ENCODE measurements at places on chromosomes 12 and 14.

GRCh38 chr12:75658286-75658685, 146.9 kb upstream of the KRR1 start:
- DNase-seq = no peak

DNA sequence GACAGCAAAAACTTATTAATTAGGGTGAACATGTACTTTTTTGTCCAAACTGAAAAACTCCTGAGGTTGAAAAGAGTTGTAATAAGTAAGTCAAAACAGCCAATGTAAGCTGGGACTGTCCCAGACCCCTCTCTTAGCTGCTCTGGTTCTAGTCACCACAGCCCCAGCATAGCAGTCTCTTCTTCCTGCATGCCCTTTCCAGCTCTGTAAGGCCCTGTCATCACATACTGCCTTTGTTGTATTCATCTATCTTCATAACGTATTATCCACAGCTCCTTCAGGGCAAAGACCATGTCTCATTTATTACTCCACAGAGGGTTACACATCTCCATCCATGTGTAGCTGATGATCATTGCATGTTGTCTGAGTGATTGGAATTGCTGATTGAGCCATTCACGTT, 56.5 kb downstream of the UTP20 start:
- DNase-seq = no peak

- DNase-seq = no peak
Measured at GRCh38 chr12:131908092-131909080, 14.0 kb downstream of the ULK1 start.

DNA sequence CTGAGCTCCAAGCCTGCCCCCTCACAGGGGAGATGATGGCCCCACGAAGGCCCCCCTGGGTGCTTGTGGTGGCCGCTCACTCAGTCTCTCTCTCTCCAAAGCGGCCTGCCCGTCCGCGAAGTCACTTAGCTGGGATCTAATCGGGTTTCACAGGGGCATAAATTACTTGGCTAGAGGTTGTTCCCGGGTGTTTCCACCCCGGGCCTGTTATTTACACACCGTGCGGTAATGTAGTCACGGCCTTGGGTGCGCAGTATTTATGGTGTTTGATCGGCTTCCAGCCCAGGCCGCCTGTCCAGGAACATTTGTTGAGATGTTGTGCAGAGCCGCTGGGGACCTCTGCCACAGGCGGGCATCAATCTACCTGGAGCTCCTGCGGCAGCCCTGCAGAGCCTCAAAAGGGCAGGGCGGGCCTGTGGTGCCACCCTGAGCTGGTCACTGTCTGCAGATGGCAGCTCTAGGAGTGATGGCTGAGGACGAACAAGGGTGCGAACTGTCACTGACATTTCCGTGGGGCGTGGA, 91.2 kb downstream of the KIF26A start:
- no peak for DNase-seq

- no peak for DNase-seq
Measured at GRCh38 chr12:8012651-8013309, 19.7 kb upstream of the FOXJ2 start.

DNA sequence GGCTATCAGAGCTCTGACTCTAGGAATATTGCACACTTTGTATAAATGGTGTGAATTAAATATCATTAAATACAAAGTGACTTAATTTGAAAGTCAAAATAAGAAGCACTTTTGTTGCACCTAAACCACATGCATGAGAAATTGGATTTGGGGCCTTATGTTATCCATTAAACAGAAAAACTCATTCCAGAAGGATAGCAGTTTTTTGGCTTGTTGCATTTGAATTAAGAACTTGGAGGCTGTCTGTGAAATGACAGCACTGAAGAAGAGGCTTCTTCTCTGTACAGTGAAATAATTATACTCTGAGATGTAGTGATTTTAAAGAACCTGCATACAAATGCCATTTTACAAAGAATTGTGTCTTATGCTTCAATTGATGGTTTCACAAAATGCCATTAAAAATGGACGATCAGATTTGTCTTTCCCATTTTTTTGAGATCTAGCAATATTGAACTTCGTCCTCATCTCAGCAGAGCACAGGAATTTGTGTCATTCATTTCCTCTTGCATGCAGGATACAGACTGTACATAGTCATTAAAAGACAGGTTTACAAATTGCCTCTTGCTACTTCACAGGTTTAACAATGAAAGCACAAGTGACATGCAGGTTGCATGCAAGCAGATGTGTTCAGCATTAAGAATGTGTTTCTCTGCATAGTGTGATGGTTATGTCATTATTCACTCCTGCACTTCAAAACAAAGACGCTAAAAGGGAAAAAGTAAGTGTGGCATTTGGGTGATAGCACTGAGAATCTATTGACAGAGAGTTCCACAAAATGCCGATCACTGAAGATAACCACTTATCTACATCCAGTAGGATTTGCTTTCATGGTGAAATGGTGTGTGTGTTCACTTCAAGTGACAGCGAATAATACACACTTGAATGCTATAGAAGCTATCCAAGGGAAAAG, 35.9 kb upstream of the PYGL start:
- no peak for DNase-seq

- DNase-seq = no peak
Measured at GRCh38 chr12:79747274-79747673, 56.5 kb upstream of the PAWR start.

DNA sequence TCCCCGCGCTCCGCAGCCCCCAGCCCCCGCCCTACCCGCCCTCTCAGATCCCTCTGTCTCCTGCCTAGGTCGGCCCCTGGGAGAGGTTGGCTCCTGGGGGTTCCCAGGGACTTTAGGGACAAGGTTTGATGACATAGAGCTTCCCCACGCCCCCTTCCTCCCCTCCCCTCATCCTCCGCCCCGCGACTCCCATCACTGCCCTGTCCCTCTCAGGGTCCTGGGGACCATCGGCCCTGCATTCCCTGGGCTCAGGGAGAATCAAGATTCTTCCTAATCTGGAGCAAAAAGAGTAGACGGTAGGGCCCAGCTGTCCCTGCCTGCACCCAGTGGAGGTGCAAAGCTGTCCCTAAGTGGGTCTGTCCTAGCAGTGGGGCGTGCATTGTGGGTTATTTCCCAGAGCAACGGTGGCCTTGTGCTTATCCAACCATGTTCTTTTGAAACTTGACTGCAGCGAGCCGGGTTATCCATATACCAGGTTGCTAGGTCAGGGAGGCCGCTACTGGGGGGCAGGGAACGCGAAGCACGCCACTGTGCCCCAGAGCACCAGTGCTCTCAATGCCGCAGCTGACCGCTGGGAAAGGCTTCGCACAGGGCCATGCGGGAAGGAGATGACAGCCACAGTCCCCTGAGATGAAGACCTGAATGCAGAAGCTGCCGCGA, 124.4 kb upstream of the PRMT8 start:
- no peak for DNase-seq

- no peak for DNase-seq
Measured at GRCh38 chr12:99170461-99170860, 477.1 kb upstream of the GARIN6 start.

- no peak for DNase-seq
Measured at GRCh38 chr12:6664902-6665301, 2.0 kb upstream of the ING4 start.

DNA sequence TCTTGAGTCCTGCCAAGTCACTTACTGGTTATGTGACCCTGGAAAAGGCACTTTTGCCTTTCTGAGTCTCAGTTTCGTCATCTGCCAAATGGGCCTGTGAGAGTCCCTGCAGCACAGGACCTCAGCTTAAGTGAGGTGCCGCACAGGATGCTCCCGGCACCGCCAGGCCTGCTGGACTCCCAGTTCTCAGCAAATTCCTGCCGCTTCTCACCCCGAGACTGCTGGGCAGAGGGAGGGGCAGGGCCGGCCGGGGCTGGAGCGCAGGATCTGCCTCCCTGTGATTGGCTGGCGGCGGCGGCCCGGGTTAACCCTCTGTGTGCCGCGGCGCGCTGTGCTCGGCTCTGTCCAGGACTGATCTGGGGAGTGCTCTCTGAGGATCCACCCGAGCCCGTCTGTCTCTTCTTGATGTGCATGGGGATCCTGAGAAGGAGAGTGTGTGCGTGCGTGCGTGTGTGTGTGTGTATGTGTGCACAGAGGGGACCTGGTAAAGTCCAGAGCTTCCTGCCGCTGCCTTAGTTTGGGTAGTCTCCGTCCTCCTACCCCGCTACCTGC, 8.6 kb downstream of the SETD1B start:
- no peak for DNase-seq

- DNase-seq = no peak
Measured at GRCh38 chr14:23452237-23452636, 16.8 kb upstream of the MYH7 start.

DNA sequence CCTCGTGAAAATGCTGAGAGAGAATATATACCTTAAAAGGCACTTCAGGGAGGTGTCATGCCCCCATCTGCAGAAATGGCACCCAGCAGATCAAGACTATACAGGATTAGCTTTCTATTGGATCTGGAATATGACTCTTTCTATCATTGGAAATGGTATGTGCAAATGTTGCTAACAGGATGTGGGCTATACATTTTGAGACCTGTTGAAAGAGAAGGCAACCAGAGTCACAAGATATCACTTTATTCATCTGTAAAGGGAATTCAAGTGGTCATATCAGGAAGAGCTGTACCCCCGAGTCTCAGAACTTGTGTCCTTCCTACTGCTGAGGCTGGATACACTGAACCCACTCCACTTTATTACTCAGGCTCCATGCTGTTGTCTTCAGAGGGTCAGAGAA, 46.1 kb upstream of the FRMD6 start:
- no peak for DNase-seq

DNA sequence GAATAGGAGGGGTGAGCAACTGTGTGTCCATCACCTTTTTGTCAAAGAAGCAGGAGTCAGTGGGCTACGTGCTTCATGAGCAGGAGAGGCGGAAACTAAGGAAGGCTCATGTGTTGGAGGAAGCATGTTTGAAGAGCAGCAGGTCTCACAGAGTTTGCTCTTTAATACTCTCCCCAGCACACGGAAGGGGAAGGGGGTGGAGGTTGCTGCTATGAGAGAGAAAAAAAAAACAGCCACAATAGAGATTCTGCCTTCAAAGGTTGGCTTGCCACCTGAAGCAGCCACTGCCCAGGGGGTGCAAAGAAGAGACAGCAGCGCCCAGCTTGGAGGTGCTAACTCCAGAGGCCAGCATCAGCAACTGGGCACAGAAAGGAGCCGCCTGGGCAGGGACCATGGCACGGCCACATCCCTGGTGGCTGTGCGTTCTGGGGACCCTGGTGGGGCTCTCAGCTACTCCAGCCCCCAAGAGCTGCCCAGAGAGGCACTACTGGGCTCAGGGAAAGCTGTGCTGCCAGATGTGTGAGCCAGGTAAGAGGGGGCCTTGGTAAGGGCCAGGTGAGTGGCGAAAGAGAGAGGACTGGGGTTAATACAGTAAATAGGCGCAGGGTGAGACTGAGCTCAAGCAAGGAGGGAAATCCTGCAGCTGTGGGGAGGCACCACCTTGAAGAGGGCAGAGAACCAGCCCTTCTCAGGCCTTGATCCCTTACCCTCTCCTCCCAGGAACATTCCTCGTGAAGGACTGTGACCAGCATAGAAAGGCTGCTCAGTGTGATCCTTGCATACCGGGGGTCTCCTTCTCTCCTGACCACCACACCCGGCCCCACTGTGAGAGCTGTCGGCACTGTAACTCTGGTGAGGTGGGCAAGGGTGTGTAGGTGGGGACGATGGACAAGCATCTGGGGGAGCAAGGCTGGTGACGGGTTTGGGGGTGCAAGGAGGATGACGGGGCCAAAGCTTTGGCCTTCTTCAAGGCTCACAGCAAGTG, at the start of gene CD27:
Gene CD27 (plus strand): TSS at position 252 of the 985 bp plus-strand sequence. CDS start 141 bp downstream, at position 393.
- no peak for DNase-seq

- no peak for DNase-seq
Measured at GRCh38 chr14:65224799-65225198, 122.5 kb upstream of the MAX start.

GRCh38 chr12:49133014-49133413, 1.8 kb upstream of the TUBA1B start:
- DNase-seq = peak; percentile 77

DNA sequence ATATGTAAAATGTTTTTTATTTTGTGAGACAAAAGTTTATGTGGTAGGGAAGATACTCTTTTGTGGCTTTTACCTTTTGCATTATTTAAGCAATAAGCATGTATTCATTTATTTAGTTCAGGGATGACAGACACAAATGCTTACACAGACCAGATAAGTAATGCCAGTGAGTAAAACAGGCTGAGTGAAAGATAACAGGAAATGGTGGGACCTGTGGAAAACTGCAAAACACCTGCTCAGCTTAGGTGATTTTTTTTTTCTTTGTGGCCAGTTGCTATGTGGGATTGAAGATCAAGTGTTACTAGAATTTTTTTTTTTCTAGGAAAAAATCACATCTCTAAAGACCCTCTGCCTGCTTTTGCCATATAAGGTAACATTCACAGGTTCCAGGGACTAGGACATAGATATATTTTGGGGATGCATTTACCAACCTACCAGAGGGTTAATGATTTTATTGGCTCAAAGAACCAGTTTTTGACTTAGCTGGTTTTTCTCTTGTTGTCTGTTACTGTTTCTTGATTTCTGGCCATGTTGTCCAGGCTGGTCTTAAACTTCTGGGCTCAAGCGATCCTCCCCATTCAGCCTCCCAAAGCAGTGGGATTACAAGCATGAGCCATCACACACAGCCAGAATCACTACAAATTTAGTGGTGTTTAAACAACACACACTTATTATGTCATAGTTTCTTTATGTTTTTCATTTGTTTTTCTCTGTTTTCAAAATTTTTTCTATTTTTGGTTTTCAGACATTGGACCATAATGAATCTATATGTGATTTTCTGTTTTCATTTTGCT, 9.8 kb downstream of the PSMA6 start:
- no peak for DNase-seq

DNA sequence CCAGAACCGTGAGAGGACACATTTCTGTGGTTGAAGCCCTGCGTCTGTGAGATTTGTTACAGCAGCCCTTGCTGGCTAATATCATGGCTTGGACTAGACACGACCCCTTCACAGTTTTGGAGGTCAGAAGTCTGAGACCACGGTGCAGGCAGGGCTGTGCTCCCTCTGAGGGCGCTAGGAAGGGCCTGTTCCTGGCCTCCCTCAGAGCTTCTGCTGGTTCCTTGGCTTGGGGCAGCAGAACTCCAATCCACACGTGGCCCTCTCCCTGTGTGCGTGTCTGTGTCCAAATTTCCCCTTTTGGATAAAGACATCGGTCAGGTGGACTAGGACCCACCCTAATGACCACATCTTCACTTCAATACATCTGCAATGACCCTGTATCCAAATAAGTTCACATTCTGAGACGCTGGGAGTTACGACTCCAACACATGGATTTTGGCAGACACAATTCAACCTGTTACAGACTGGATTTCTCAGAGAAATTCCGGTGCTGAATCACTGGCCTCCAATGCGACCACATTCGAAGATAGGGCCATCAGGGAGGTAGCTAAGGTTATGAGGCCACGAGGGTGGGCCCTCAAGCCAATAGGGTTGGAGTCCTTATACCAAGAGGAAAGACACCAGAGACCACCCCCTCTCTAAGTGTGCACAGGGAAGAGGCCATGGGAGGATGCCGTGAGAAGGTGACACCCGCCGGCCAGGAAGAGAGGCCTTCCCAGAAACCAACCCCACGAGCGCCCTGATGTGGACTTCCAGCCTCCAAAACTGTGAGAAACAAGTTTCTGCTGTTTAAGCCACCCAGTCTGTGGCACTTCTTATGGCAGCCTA, 43.6 kb upstream of the PPP2R5C start:
- no peak for DNase-seq

GRCh38 chr12:13026286-13026685, 17.9 kb upstream of the FAM234B start:
- DNase-seq = no peak

GRCh38 chr14:58884442-58884841, 246.7 kb downstream of the DACT1 start:
- no peak for DNase-seq
